ENCODE measurements at places on chromosomes 11 and 22.

- DNase-seq: no peak
Observed at GRCh38 chr11:46728659-46729040, 9.6 kb downstream of the F2 start.

DNA sequence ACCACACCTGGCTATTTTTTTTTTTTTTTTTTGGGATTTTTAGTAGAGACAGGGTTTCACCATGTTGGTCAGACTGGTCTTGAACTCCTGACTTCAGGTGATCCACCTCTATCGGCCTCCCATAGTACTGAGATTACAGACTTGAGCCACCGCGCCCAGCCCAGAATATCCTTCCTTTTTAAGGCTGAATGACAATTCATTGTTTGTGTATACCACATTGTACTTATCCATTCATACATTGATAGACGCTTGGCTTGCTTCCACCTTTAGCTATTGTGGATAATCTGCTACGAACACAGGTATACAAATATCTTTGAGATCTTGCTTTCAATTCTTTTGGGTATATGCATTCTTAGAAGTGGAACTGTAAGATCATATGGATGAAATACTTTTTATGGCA is 10.8 kb upstream of the RASSF10 start:
- DNase-seq: no peak

DNA sequence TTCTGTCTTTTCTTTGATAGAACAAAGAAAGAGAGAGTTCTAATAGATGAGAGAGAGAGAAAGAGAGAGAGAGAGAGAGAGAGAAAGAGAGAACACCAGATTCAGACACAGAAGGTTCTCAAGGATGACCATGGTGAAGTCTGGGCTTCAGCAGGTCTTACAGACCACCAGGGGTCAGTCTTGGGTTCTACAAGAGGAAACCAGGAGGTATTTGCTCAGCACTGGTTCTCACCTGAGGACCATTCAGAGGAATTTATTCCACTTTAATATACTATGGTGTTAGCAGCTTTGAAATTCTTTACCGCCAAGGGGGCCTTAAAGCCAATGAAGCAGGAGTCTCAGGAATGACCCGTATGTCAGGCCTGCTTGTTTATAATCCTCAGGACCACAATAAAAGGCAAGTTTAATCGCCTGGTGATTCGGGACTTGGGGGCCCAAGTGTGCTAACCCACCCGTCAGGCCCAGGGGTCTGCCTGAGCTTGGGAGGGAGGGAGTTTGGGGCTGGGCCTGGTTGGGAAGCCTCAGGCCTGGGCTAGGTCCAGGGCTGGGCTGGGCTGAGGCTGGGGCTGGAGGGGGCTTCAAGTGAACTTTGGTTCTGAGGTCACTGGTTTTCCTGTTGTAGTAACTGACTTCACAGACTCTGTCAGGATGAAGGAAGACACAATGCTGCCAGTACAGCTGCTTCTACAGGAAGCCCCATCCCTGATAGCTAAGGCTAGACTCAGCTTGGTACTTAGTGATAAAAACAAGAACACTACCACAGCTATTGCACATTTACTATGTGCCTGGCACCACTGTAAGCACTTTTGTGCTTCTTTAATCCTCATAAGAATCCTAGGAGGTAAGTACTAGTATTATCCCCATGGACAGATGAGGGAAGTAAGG is 179.2 kb upstream of the ZBED5 start:
- peak; percentile 71 for DNase-seq

GRCh38 chr22:19356708-19357269 is 65.3 kb upstream of the CLTCL1 start:
- no peak for DNase-seq
